CD8-positive, alpha-beta memory T cell (primary cell): ENCODE measurements at places on chromosomes 12 and 14.
A peak's percentile ranks its signal among the peaks of the same experiment; 100 is the strongest.

DNA sequence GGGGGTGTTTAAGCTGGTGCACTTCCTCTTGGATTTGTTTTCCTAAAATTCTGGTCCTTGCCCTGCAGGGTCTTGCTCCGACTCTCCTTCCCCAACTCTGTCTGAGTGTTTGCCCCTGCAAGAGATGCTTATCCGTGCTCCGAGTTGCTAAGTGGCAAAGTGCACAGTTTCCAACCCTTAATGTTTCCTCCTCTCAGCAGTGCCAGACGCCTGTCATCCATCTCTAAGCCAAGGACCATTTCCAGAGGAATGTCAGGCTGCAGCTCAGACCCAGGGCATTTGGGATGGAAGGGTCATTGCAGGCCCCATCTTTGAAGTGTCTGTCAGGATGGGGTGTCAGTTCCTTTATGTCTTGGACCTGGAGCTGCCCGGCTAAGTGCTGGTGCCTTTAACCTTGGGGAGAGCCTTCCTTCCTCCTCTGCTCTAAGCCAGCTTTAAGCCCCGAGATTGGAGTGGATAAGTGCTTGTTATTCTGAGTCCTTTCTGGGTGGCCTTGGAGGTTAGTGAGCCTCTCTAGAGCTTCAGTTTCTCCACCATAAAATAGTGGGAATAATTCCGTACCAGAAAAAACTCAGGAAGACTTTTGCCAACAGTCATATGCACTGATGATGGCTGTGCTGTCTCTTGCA lies 15.0 kb downstream of the WNT5B start:
- no peak for DNase-seq

GRCh38 chr14:93895023-93895604 lies 32.0 kb upstream of the FAM181A start:
- DNase-seq, result no peak

GRCh38 chr12:122265886-122266229 lies 436 bp downstream of the VPS33A start:
- DNase-seq, result peak; percentile 39

DNA sequence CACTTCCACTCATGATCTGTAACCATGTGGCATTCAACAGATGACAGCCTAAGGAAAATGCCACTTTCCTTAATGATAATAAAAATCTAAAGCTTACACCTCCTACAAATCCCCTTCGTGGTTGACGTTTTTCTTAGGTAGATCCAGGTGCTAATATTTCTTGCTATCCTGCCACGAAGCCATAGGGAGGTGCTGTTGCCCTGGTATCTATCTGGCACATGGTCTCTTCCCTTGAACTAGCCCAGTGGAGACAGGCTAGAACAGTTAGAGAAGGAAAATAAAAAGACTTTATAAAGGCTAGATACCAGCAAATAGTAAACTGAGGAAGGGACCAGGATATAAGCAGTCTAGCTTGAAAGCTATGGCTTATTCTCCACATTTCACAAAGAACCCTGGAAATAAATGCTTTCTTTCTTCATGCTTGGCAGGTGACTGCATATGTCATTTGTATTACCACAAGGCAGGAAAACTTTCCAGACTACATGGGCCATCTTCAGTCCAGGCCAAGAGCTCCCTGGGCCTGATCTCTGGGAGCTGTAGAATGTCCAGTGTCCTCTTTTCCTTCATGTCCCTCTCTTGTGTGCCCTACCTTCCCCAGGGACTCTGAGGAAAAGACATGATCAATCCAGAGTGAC lies 15.3 kb downstream of the SPIC start:
- no peak for DNase-seq

DNA sequence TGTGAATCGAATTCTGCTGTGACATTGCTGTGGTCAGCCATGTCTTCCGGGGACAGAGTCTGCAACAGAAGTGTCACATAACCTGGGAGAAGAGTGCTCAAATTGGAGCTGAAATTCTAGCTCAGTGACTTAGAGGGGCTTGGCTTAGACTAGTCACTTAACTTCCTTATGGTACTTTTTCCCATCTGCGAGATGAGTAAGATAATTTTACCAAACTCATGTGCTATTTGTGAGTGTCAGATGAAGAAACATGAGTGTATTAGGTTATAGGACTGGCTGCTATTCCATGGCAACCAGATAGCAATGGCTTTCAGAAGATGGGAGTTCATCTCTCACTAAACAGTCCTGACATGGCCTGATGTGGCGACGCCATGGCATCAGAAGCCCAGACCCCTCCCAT lies 104.1 kb downstream of the CHST11 start:
- DNase-seq, result no peak

DNA sequence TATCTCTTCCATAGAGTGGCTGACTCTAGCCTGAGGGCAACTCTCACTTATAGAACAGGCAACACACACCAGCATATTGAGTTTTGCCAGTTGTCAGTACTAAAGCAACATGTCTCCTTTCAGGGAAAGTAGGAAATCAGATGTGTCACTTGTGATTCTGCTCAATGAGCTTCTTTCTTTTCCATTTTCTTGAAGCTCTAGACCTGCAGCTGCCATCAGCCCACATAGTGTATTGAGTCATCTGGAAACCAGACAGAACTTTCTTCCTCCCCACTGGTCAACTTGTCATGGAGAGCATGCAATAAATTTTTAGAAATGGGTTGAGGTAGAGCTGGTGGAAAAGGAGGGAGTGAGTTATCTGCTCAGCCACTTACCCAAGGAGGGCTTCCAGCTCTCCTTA lies 209.0 kb upstream of the PLEKHG7 start:
- DNase-seq, result no peak

GRCh38 chr14:100692256-100692655 lies 34.4 kb upstream of the DLK1 start:
- DNase-seq, result no peak

DNA sequence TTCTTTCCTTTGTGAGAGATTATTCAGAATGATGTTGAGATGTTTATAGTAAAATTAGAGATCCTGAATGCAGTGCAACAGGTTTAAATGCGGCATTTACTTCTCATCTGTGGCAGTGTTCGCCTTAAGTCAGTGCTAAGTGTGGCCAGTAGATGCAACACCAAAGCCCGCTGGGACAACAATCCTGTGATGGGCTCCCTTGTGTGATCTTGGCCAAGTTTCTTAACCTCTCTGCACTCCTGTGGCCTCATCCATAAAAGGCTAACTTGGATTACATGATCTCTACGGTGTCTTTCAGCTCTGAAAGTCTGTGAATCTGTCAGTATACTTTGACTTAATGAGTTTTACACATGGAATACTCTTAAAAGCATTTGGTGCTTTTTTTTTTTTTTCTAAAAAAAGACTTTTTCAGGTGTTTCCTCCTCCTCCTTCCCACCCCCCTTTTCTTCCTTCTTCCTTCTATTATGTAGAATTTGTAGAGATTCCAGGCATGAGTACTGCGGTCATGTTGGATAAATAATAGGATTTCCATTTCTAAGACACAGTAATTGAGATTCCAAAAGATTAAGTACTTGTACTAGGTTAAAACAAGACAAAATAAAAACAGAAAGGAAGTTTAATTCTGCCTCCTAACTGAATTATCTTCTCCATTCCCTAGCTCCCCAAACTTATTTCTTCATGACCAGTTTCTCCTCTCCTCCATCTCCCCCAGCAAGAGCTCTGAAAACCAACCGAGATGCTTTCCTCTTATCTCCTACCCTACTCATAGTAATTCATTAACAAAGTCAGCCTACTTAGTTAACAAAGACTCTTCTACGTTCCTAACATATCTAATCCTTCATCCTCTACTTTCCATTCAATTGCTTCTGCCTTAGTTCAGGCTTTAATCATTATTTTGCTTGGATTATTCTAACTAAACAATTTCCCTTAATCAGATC lies 42.2 kb upstream of the NAV3 start:
- DNase-seq, result no peak

- peak; percentile 74 for DNase-seq
Measured at GRCh38 chr12:8065991-8066594, at the start of gene C3AR1. Gene C3AR1 (minus strand): TSS chr12:8066359. CDS start chr12:8060185, 6,174 bp downstream.

DNA sequence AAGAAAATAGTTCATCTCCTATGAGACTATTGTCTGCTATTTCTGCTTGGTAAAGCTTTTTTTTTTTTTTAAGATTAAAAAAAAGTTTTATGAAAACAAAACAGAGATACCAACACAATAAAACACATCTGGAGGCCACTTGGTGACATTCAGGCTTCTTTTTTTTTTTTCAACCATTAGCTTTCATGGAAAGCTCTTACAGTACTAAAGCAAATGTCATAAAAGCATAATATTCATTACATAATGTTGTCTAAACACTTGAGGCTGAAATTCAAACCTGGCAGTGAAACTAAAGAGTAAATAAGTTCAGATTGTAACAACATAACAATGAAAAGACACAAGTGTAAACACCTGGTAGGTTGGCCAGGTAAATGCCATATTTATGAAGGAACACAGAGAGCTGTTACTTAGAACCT lies 14.7 kb downstream of the PRICKLE1 start:
- DNase-seq, result no peak

- DNase-seq, result no peak
Measured at GRCh38 chr14:60621386-60621785, 27.9 kb downstream of the SIX1 start.

- no peak for DNase-seq
Measured at GRCh38 chr12:29614694-29615325, 117.3 kb upstream of the OVCH1 start.

- DNase-seq, result no peak
Measured at GRCh38 chr12:103518899-103519298, 23.1 kb upstream of the C12orf42 start.

- DNase-seq, result no peak
Measured at GRCh38 chr14:36751920-36752319, 90.3 kb downstream of the PAX9 start.

GRCh38 chr12:33588725-33589405 lies 149.2 kb upstream of the SYT10 start:
- DNase-seq, result no peak

- peak; percentile 94 for DNase-seq
Measured at GRCh38 chr14:89954070-89955021, at the start of gene EFCAB11. Gene EFCAB11 (minus strand): TSS chr14:89954730. CDS start chr14:89954660, 70 bp downstream.

GRCh38 chr12:34397591-34398365 lies 375.5 kb downstream of the ALG10 start:
- DNase-seq, result peak; percentile 44

- DNase-seq, result no peak
Measured at GRCh38 chr14:59630288-59630963, 53.8 kb upstream of the CCDC175 start.

GRCh38 chr12:94309373-94309772 lies 150.3 kb downstream of the CEP83 start:
- no peak for DNase-seq

DNA sequence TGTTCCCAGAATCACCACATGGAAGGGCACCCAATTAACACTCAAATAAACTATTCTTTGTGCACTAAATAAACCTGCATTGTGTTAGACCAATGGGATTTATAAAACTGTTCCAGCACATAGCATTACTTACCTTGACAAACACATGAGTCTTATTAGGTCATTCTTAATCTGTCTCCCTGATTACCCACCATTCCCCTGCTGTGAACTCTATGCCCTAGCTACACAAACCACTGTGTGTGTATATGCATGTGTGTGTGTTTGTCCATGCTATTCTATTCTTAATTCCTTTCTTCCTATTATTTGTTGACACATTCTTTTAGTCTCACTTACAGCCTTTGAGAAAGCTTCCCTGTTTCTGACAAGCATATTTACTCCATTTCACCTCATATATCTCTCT lies 303.6 kb upstream of the GARIN6 start:
- DNase-seq, result no peak

GRCh38 chr14:58108717-58109116 lies 43.3 kb downstream of the ARMH4 start:
- no peak for DNase-seq

DNA sequence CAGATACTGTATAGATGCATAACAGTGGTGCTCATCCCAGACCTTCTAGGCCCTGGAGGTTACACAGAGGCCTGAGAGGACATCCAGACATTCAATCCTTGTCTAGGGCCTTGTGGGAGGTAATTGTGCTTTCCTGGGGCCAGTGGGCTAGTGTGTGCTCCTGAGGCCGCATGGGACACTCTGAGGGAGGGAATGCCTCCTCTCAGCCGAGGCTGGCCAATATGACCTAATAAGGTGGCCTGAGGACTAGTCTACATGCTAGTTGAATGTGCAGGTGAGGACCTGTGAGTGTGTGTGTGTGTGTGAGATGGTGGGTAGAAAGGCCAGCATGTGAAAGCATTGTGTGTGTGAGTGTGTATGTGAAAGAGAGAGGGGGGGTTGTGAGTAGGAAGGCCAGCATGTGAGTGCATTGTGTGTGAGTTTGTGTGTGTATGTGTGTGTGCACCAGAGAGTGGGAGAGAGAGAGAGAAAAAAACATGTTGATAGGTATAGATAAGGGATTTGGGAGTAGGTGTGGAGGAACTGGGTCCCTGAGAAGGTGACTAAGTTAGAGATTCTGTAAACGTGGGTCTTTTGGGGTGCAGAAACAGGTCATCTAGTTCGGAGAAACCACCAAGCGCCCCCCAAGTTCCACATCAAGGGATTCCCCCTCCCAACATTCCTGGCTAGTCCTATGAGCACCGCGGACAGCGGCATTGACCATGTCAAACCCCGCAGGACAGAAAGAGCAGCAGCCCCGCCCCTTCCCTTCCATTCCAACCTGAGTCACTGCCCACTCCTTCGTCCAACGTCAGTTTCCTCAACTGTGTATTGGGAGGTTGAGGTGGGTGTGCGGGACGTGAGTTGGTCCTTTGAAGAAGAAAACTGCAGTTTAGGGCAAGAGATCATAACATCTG lies 9.7 kb upstream of the KRT81 start:
- no peak for DNase-seq

DNA sequence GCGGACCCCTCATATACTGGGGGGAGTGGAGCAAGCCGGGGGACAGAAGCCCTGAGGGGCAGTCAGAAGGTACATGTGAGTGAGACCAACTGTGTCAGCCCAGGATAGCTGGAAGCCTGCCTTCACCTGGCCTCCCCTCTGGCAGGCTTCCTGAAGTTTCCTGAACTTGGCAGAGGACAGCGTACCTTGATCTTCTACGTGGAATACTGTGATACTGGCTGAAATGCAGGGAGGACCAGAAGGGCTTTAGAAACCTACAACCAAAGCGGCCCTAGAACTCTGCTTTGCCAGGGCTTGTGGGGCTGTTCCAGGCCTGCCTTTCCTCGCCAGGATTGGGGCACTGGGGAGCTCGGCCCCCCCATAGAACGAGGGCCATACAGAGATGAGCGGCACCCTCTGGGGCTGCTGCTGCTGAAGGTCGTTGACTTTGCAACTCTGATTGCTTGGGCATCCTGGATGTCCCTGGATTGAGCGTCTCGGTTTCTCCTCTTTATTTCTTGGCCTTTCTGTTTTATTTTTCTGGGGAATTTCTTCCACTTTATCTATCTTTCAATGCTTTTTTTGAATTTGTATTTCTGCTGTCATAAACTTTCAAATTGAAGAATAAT lies 66.5 kb downstream of the SLC25A47 start:
- DNase-seq, result no peak

- DNase-seq, result no peak
Measured at GRCh38 chr12:29505122-29505521, 7.6 kb upstream of the OVCH1 start.

DNA sequence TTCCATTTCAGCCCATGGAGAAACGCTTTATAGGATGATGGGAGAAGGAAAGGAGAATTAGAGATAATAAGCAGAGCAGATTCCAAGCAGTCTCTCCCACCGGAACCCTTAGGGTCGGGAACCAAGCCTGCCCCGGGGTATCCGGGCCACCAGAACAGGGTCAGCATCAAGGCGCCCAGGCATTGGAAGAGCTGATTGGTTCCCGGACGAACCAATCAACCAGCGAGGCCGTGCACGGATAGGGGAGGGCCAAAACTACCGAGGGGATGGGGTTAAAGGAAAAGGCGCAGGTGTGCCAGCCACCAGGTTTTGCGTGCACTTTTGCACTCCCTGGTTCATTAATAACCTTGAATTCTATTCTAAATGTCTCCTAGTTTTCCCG lies 1.7 kb downstream of the PPM1H start:
- DNase-seq, result no peak

GRCh38 chr12:11067514-11067913 lies 5.4 kb upstream of the TAS2R46 start:
- DNase-seq, result no peak
